ENCODE measurements at places on chromosomes 12 and 14. TPM values are rescaled to one million over a fixed set of nuclear protein-coding genes. Genes with fewer than 3 reads are reported as not detected.

The WASHC4 gene
- 23.1 TPM for total RNA-seq

The PTGDR gene
- not detected for total RNA-seq

The CPNE6 gene
- total RNA-seq = not detected

The FITM1 gene
- not detected for total RNA-seq

The TMTC2 gene
- 1.2 TPM for total RNA-seq

The STON2 gene
- total RNA-seq = 0.66 TPM

The CDK2 gene
- 53.4 TPM for total RNA-seq

The INHBC gene
- total RNA-seq = not detected

The ADAM21 gene
- not detected for total RNA-seq

The GPRC5A gene
- 314 TPM for total RNA-seq

The PELI2 gene
- total RNA-seq = 0.83 TPM

The CCDC175 gene
- not detected for total RNA-seq

The TMEM52B gene
- 0.14 TPM for total RNA-seq

The TEP1 gene
- 11.3 TPM for total RNA-seq

The PPP4R4 gene
- 0.39 TPM for total RNA-seq

The DBX2 gene
- not detected for total RNA-seq

The MYF6 gene
- total RNA-seq = not detected

The PLEKHD1 gene
- total RNA-seq = 0.02 TPM

The LMO3 gene
- total RNA-seq = not detected

The SYNDIG1L gene
- total RNA-seq = not detected

The SLC10A1 gene
- total RNA-seq = not detected

The EML5 gene
- 0.84 TPM for total RNA-seq

The SYNJ2BP gene
- 10.4 TPM for total RNA-seq

The ACOT6 gene
- not detected for total RNA-seq

The DUSP16 gene
- 14.8 TPM for total RNA-seq

The HVCN1 gene
- total RNA-seq = 0.80 TPM

The NRIP2 gene
- not detected for total RNA-seq

The AKAP6 gene
- 0.41 TPM for total RNA-seq

The MYRFL gene
- not detected for total RNA-seq

The FAM222A gene
- 6.5 TPM for total RNA-seq

The MYL2 gene
- not detected for total RNA-seq

The NPFF gene
- total RNA-seq = not detected

The NUDT14 gene
- 46.4 TPM for total RNA-seq

The SOX5 gene
- total RNA-seq = not detected

The NPAS3 gene
- total RNA-seq = not detected

The P2RX2 gene
- total RNA-seq = not detected

The FBLN5 gene
- 2.5 TPM for total RNA-seq

The PLA2G1B gene
- not detected for total RNA-seq

The AKAP5 gene
- total RNA-seq = 0.45 TPM

The DACT1 gene
- 0.78 TPM for total RNA-seq

The PTGER2 gene
- 2.0 TPM for total RNA-seq

The KCNH3 gene
- 3.0 TPM for total RNA-seq

The RFX4 gene
- total RNA-seq = not detected

The PTCSC3 gene
- total RNA-seq = not detected

The GLIPR1 gene
- total RNA-seq = 37.0 TPM

The GPRC5D gene
- total RNA-seq = not detected

The DDX54 gene
- total RNA-seq = 79.5 TPM

The CATSPERB gene
- total RNA-seq = not detected

The TAS2R20 gene
- total RNA-seq = not detected

The RNASE7 gene
- total RNA-seq = not detected

The HCAR2 gene
- total RNA-seq = 0.35 TPM

The ADAM20 gene
- total RNA-seq = not detected

The PLBD1 gene
- 4.8 TPM for total RNA-seq

The DPPA3 gene
- total RNA-seq = not detected

The PRIMA1 gene
- total RNA-seq = 0.38 TPM

The CCDC91 gene
- 24.6 TPM for total RNA-seq

The PTPRO gene
- 0.08 TPM for total RNA-seq

The CLEC4E gene
- 0.38 TPM for total RNA-seq

The LTBR gene
- total RNA-seq = 195 TPM

Measured in A549 treated with DMSO at 1 μM for 4 hours (cell line).